CD4-positive, alpha-beta T cell treated with Interferon alpha-2 for 1 hour (primary cell): ENCODE measurements at places on chromosomes 2 and 18.

DNA sequence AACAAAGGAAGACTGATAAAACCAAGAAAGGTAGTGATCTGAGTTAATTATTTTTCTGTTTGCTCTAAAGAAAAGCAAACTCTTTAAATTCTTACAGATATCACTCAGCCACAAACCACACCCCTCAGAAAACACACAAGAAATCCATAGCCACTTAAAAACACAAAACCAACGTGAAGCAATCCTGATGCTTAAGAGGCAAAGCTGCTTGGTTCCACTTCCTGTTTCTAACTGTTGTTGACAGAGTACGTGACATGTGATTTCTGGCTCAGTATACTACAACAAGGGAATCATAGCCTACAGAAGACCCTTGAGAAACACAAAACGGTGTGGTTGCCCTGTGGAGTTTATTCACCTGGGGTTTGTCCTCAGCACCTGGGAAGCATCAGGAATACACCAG, 240.9 kb upstream of the APCDD1 start:
- peak; percentile 31 for DNase-seq

GRCh38 chr2:47301731-47302130, 101.2 kb upstream of the MSH2 start:
- no peak for DNase-seq

DNA sequence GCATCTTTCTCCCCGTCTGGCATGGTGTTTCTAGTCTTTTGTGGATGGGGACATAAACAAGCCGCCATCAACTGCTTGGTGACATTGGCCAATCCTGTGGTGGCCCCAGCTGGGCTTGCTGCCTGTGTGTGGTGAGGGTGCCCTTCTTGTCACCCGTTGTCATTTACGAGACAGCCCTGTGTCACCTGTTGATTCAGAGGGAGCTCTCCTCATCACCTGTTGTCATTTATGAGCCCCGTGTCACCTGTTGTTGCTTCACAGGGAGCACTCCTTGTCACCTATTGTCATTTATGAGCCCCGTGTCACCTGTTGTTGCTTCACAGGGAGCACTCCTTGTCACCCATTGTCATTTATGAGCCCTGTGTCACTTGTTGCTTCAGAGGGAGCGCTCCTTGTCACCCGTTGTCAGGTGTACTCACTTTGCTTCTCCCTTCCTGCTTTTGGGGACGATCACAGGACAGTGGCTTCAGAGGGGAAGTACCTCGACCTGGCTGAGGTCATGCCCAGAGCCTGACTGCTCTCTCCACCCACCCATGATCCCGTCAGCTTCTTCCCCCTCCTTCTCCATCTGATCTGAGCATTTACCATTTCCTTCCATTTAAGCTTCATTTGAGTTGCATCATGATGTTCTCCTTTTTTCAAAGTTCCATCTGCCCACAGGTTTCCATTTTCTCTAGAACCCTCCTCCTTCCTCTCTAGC, 29.1 kb downstream of the HPCAL1 start:
- peak; percentile 55 for DNase-seq

- DNase-seq = no peak
These were observed 26.3 kb upstream of the TMEM182 start for GRCh38 chr2:102735416-102736109.

GRCh38 chr2:2688254-2688653, 357.2 kb upstream of the MYT1L start:
- no peak for DNase-seq

DNA sequence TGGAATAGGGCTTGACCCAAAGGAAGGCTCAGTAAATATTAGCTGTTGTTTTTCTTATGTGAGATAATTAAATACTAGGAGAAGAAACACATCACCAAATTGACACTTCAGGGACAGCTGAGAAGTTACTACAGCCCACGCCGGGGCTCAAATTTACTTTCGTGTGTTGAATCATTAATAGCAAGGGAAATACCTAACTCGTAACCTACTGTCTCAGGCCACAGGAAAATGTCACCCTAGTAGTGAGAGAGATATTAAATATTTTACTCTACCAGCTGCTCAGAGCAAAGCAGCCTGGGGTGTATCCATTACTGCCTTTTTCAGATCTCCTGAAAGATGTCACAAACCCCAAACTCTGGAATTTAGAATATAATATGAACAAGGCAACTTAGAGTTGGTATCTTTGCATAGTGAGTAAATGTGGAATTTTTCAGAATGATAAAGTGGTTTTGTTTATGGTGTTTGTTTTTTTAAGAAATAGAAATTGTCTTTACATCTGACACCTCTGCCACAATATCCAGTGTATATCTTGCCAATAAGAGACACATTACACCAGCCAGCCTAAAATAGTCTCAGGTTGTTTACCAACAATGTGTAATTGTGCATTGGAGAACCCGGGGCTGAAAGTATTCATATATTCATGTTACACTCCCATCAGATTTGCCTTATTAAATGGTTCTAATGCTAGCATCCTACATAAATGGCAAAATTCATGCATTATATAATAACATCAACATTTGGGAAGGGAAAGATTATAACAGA, 48.4 kb downstream of the ATP8B1 start:
- DNase-seq = no peak

- peak; percentile 36 for DNase-seq
These were observed 50.8 kb downstream of the ATOH8 start for GRCh38 chr2:85804583-85804982.

- DNase-seq = no peak
These were observed 179.8 kb upstream of the EPAS1 start for GRCh38 chr2:46117379-46117778.

GRCh38 chr2:207432453-207432852, 97.3 kb upstream of the CREB1 start:
- no peak for DNase-seq

DNA sequence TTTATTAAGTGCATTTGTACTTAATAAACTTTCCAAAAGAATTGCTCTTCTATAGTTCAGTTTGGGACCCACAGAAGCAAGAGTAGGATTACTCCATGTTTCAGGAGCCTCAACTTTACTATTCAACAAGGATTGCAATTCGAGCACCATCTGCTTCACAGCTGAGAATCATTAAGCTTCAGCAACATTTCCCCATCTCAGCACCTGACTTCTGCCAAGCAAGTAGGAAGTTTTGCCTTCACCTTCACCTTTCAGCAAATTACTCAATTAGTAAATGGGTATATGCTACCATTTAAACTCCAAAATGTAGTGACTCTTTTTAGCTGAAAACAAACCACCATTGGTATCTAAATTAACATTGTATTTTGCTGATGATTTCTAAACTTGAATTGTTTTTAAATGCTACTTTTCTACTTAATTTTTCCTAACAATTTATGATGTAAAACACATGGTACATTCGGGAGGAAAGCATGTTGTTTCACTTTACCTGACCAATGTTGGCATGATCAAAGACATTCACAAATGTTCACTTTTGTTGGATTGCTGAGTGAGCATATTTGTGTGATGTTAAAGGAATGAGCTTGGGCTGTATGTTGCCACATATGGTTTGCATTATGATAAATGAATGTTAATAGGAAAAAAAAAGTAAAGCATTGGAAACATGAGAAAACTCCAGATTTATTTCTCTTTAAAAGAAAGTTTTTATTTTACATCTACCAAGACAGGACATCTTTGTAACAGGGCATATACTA, 159.2 kb downstream of the GULP1 start:
- no peak for DNase-seq

DNA sequence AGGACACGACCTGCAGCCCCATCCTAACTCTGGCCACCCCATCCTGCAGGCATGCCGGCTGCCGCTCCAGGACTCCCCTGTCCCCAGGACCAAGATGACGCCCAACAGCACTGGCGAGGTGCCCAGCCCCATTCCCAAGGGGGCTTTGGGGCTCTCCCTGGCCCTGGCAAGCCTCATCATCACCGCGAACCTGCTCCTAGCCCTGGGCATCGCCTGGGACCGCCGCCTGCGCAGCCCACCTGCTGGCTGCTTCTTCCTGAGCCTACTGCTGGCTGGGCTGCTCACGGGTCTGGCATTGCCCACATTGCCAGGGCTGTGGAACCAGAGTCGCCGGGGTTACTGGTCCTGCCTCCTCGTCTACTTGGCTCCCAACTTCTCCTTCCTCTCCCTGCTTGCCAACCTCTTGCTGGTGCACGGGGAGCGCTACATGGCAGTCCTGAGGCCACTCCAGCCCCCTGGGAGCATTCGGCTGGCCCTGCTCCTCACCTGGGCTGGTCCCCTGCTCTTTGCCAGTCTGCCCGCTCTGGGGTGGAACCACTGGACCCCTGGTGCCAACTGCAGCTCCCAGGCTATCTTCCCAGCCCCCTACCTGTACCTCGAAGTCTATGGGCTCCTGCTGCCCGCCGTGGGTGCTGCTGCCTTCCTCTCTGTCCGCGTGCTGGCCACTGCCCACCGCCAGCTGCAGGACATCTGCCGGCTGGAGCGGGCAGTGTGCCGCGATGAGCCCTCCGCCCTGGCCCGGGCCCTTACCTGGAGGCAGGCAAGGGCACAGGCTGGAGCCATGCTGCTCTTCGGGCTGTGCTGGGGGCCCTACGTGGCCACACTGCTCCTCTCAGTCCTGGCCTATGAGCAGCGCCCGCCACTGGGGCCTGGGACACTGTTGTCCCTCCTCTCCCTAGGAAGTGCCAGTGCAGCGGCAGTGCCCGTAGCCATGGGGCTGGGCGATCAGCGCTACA, 2.1 kb downstream of the GPBAR1 start:
- DNase-seq = no peak

GRCh38 chr2:224024270-224024669, 14.8 kb downstream of the SERPINE2 start:
- no peak for DNase-seq
